ENCODE measurements at places on chromosomes 2 and 18.

GRCh38 chr2:100105678-100106054 is 36.7 kb downstream of the AFF3 start:
- no peak for DNase-seq

- no peak for DNase-seq
Observed at GRCh38 chr2:47078541-47079482, 76.3 kb downstream of the STPG4 start.

DNA sequence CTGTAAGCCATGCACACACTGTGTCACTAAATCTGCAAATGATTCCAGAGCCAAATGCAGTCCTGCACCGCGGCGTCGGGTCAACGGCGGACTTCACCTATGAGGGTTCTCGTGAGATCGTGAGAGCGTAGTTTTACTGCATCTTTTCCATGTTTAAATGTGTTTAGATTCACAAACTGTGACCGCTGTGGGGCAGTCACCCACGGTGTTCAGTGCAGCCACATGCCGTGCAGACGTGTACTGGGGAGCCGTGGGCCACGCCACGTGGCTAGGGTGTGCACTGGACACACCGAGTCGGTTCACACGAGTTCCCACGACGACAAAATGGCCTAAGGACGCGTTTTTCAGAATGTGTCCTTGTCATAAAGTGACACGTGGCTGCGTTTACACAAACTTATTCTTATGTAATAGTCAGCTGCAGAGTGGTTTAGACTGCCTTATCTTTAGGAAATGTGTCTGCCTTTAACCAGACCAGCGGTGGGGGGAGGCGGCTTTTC is 34.1 kb downstream of the NFATC1 start:
- DNase-seq = no peak

GRCh38 chr2:160199053-160199452 is 1.0 kb downstream of the ITGB6 start:
- DNase-seq = no peak

DNA sequence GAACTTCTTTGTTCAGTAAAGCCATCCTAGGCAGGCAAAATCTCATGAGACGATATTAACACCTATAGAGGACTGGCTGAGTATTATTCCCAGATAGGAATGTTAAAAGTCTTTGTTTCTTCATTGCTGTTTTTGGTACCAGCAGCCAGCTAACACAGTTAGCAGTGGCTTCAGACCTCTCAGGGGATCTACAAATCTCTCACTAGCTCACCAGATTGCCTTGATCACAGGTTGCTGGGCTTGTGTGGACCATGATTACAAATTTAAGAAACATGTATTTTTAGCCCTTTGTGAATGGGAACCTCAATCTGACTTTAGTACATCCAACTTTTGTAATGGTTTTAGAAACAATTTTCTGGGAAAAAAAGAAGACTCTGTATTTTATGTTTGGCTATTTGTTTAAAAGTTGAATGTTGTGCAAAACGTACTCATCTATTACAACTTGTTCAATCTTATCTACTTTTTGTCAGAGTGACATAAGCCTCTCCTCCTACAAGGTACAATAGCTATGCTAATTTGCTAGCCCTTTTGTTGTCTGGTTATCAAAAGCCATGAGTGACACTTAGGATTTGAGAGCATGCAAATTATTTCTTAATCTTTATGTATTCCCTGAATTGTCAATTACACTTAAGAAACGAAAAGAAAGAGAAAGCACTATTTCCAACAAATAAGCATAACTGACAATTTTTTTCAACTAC is 693.1 kb downstream of the ERBB4 start:
- DNase-seq = no peak

GRCh38 chr2:22521620-22522019 is 863.4 kb upstream of the KLHL29 start:
- DNase-seq = no peak

DNA sequence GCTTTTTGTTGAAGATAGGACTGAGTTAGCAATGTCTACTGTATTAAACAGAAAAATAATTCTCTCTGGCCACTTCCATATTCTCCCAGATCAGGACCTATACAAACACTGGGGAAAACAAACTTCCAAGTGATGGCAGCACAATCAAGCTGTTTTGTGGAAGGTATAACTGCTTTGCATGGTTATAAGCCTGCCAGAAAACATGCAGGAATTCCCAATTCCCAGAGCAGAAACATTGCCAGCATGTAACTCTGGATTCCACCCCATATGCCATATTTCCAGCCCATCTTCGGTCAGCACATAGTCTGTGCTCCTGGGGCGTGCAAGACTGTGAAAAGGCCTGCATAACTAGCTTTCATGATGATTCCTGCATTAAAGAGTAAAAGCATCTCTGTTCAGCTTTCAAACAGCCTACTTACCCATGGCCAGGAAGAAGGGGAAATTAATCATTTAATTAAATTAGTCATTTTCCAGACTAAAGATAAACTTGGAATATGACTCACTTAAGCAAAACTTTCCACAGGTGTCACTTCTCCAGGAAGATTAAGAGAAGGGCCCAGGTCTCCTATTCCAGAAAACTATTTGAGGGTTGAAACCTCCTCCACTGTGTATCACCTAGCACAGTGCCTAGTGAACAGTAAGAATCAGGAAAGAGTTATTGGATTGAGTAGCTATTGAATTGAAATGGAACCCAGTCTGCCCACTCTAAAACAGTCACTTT is 280.5 kb downstream of the NRXN1 start:
- DNase-seq = no peak

DNA sequence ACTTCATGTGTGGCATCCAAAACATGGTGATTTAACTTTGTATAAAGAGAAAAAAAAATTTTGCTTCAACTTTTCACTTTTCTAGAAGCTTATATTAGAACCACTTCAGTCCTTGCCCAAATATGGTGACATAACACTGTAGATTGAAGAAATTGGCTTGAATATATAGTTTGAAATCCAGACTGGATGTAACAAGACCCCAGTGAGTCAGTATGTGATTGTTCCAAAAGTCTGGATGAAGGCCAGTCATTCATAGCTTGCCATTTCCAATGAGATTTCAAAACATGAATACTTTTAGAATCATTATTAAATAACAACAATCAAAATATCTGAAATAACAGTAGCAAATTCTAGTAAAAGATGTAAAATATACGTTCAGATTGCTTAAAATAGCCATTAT is 104.8 kb upstream of the FN1 start:
- DNase-seq = no peak
